Stimulated activated CD8-positive, alpha-beta memory T cell treated with anti-CD3 and anti-CD28 coated beads, Interleukin-4, amount 100 ng/mL, for 24 hours (primary cell): ENCODE measurements at places on chromosomes 2 and 18.

GRCh38 chr18:43534511-43534910 is 257.2 kb upstream of the SYT4 start:
- DNase-seq = no peak

DNA sequence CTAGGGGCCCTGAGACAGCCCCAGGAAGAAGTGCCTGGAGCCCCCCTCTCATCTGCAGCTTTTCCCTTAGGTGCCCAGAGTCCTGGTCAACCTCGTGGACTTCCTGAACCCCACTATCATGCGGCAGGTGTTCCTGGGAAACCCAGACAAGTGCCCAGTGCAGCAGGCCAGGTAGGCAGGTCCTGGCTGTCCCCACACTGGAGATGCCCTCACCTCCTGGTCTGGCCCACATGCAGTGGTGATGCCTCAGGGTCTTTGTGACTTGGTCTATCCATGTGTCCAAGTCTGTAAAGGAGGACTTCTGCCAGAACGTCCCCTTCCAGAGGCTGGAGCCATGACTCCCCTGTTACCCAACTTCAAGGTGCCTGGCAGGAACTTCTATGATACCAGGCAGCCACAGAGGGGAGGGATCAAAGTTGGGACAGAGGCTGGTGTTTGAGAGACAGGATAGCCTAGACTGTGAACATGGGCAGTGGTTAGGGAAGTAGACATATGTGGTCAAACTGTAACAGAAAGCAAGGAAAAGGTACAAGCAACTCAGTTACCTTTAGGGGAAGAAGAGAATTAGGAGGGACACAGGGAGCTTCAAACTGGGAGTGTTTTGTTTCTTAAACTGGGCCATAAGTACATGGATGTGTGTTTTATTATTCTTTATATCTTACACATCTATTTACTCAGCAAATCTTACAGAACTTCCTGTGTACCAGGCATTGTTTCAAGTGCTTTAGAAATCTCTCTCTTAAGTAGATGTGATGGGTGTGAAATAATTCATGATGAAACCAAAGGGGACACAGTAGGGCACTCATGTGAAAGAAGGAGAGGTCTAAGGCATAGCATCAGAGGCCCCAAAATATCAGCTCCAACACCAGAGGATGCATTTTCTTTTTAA is 107.1 kb downstream of the PLB1 start:
- no peak for DNase-seq

DNA sequence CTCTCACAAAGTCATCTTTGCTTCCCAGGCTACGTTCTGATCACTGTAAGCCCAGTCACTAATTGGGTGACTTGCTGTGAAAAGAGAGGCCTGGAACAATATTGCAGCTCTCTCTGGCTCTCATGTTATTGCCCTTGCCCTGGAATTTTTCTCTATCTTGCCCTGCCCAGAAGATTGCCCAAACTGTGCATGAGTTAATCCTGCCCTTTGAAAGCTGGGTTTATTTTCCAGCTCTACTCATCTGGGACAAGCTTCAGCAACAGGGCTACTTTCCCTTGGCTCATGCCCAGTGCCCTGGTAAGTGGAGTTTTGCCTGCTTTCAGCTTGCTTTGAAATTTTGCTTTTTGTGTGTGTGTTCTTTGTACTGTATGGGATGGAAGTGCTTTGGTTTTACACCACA is 6.9 kb upstream of the EHBP1 start:
- DNase-seq = no peak

DNA sequence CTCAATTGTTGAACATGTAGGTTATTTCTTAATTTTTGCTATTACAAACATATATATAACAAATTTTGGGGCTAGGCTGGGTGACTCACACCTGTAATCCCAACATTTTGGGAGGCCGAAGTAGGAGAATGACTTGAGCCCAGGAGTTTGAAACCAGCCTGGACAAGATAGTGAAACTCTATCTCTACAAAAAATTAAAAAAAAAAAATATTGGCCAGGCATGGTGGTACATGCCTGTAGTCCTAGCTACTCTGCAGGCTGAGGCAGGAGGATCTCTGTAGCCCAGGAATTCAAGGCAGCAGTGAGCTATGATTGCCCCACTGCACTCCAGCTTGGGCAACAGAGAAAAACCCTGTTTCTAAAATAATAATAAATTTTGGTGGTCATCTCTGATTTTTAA is 23.5 kb downstream of the SLC4A1AP start:
- no peak for DNase-seq

DNA sequence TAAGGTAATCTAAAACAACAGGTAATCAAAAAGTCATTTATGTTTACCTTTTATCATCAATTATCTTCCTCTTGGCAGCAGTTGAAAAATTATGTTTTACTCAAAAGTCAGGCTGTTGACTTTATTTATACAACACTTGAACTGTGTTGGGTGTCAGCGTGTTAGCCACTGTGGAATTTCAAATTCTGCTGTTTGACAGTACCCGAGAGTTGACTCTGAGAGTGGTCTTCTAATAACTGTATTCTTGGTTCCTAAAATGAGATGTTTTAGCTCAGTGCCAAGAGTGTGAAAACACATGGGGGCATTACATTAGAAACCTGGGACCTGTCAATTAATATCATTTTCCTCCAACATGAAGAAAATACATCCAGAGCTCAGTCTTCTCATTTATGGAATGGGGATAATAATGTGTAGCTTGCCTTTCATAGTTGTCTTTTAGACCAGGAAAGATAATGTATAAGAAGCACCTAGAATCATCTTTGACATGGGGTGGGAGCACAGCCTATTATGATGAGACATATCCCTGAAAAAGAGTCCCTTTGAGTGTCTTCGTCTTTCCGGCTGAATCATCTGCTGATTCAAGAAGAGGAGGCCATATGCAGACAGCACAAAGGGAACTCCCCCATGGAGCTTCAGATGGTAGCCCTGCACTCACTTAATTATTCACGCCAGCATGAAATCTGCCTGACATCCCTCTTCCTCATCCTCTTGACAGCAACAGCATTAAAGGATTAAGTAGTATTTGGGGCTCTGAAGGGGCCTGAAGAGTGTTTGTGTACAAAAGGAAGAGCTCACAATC is 89.1 kb downstream of the AFF3 start:
- no peak for DNase-seq

- DNase-seq = no peak
Observed at GRCh38 chr18:71079606-71080005, 790.8 kb downstream of the SOCS6 start.

- DNase-seq = no peak
Observed at GRCh38 chr2:204984518-204984917, 439.2 kb downstream of the PARD3B start.

DNA sequence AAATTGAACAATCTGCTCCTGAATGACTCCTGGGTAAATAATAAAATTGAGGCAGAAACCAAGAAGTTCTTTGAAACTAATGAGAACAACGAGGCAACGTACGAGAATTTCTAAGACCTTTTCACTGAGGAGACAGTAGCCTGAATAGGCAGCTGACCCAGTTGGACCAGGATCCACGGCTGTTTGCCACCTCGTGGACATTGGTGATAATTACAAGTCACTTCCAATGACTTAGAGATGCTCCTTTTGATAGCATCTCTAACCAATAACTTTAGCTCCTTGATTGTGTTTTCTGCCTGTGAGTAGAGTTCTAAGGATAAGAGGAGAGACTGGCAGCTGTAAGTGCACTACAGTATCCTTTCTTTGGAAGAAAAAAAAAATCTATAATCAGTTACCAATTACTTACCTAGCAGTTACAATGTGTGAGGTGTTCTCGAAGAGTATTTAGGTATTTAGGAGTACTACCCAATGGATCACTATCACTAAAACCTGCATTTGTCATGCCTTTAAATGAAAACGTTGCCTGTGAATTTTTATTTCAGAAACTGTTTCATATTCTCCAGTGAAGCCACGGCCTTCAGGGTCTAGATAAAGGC is 31.3 kb upstream of the CNTNAP5 start:
- no peak for DNase-seq

- no peak for DNase-seq
Observed at GRCh38 chr2:66240286-66240685, 194.6 kb upstream of the MEIS1 start.

GRCh38 chr2:47301277-47301618 is 101.7 kb upstream of the MSH2 start:
- DNase-seq = no peak

DNA sequence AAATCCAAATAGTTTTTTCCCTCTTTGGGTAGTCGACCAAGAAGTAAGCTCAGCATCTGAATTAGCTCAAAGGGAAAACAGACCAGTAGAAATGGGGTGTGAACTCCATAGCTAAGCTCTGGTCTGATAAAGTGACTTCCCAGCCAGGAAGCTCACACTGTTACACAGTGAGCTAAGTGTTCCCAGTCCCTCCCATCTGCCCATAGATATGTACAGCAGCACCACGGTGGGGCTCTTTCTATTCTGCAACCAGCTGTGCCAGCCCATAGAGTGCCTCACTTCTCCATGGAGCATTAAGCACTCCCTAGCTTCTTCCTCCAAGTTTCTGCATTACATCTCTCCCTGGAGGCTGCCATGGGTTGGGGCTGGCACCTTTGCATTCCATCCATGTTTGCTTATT is 27.6 kb upstream of the NEMP2 start:
- no peak for DNase-seq

- DNase-seq = no peak
Observed at GRCh38 chr2:20052229-20052851, 912 bp upstream of the LAPTM4A start.

- no peak for DNase-seq
Observed at GRCh38 chr2:8597559-8598225, 84.2 kb upstream of the ID2 start.

DNA sequence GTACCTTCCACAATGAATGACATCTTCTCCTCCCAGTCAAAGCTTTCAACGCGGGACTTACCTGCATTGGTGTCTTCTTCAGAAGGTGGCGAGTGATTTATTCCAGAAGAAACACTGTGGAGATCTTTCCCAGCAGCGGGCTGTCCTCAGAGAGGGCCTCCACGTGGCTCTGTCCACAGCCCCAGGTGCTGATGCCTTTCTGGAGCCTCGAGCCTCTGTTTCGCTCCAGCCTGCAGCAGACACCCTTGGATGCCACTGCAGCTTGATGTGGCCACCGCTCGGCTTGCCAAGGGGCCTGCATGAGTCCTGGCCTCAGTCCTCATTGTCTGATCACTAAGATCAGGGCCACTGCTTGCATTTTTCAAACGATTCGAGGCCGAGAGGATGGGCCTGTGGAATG is 46.6 kb upstream of the GALR1 start:
- no peak for DNase-seq

DNA sequence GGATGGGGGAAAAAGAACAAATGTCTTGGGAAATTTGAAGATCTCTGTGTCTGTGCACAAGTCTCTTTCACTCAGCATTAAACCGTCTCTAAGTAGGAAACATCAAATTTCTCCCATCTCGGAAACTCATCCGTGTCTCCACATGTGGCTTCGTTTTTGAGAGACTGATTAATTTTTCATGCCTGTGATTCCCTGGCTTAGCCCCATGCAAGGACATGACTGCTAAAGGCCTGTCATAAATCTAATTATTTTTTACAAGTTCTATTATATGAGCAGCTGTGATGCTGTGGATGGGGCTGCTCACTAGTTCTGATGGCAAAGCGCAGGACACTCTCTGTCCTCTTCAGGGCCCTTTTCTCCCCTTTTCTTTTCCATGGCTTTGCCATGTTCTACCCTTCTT is 129.1 kb downstream of the RGPD3 start:
- DNase-seq = no peak

GRCh38 chr2:52036024-52036423 is 1004.1 kb upstream of the NRXN1 start:
- DNase-seq = no peak

DNA sequence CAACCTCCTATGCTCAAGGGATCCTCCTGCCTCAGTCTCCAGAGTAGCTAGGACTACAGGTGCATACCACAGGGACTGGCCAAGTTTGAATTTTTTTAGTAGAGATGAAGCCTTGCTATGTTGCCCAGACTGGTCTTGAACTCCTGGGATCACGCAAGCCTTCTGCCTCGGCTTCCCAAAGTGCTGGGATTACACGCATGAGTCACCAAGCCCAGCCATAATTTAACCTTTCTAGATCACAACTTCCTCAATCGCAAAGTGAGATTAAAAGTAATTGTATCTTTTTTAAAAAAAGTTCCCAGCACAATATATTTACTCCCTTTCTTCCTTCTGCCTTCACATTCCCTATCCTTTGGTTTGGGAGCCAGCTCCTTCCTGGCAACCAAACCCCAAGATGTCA is 5.8 kb upstream of the PPP1CB start:
- no peak for DNase-seq

GRCh38 chr18:75112186-75113096 is 96.5 kb downstream of the PTGR3 start:
- DNase-seq = no peak

DNA sequence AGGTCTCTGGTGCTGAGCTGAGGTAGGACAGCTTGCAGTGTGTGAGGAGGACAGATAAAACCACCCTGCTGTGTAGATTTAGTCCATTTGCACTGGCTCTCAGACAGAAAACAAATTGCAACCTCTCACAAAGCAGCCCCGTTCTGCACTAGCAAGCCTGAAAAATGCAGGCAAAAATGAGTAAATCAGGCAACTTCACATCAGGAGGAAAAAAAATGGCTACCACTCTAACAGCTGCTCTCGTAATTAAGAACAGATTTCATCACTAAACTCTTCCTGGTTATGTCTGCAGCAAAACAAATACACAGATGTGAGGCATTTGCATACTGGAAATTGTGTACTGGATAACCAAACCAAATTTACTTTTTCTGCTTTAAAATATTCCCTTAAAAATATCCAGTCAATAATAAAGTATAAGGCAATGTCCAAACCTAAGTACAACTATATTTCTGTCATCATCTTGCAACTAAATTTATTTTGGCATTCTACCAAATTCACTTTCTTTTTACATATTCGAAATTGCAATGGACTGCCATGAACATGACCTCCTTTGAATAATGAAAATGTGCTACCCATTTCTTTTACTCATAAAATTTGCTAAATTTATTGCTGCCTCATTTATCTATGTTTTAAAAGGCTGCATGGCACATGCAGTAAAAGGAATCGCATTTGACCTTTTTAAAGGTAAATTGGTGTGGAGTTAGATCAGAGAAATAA is 157.4 kb downstream of the AFF3 start:
- no peak for DNase-seq

DNA sequence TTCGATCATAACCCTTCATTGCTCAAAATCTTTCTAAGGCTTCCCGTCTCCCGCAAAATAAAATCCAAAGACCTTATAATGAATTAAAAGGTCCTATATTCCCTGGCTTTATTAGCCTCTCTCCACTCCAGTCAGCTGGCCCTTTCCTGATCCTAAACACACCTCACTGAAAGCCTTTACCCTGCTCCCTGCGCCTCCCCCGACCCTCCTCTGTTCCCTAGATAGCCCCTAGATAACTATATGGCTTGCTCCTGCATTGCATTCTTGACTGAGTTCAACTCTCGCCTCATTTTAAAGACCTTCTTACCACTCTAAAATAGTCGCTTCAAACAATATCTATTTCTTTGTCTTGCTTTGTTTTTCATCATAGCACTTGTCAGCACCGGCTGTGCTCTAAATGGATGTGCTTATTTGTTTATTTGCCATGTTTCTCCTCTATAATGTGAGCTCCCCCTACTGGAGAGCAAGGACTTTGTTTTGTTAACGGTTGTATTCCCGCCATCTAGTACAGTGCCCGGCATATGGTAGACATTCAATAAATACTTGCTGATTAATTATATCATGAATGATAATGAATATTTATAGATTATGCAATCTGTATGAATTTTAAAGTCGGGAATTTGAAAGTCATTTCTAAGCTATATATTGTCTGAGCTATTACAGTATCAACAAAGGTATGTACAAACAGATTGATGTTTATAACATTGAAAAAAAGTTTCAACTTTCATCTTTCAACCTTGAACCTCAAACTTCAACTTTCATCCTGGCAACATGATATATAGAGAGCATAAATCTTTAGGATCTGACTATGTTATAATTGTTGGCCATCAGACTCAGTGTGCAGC is 32.4 kb upstream of the VIT start:
- DNase-seq = no peak
